ENCODE measurements at places on chromosomes 4 and X.

DNA sequence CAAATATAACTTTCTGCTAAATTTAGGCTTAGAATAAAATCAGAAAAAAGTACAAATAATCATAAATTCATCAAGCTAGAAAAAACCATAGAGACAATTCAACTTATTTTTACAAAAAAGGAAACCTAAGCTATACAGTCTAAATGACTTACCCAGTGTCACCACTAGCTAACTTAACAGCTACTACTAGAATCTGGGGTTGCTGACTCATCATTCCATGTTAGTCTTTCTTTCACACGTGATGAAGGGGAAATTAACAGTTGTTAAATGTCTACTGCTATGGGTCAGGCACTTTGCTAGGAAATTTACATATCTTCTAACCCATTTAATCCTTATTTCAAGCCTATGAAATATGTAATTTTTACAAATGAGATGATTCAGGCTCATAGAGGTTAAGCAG, 349.3 kb upstream of the GALNT7 start:
- DNase-seq = no peak

- DNase-seq = no peak
These were observed 1.3 kb upstream of the JAKMIP1 start for GRCh38 chr4:6201580-6202091.

GRCh38 chr4:107616838-107617389, 103.1 kb downstream of the PAPSS1 start:
- no peak for DNase-seq

- no peak for DNase-seq
These were observed 380.5 kb downstream of the SH2D1A start for GRCh38 chrX:124726881-124727280.

- no peak for DNase-seq
These were observed 158.1 kb upstream of the USP38 start for GRCh38 chr4:143026459-143027170.

- no peak for DNase-seq
These were observed 96.5 kb downstream of the GATB start for GRCh38 chr4:151664289-151664688.

- no peak for DNase-seq
These were observed 97.8 kb downstream of the PARM1 start for GRCh38 chr4:75030649-75031235.

- DNase-seq = no peak
These were observed 555 bp upstream of the PGM2 start for GRCh38 chr4:37825968-37826294.

GRCh38 chr4:151942971-151943370, 182.2 kb upstream of the GATB start:
- no peak for DNase-seq

DNA sequence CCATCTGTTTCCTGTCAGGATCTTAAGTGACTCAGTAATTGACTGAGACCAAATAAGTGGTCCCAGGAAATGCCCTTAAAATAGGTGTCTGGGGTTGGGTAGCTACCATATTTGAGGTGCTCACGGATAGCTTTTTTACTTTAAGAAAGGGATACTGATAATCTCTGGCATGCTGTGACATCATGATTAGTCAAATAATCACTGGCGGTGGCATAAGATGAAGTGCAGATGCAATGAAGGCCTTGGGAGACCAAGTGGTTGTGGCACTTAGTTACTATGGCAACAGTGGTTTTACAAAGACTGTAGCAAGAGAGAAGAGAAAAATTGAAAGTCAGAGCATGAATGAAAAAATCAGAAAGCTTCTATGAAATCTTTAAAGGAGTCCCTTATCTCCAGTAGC, 114.5 kb upstream of the SLIT2 start:
- DNase-seq = no peak

DNA sequence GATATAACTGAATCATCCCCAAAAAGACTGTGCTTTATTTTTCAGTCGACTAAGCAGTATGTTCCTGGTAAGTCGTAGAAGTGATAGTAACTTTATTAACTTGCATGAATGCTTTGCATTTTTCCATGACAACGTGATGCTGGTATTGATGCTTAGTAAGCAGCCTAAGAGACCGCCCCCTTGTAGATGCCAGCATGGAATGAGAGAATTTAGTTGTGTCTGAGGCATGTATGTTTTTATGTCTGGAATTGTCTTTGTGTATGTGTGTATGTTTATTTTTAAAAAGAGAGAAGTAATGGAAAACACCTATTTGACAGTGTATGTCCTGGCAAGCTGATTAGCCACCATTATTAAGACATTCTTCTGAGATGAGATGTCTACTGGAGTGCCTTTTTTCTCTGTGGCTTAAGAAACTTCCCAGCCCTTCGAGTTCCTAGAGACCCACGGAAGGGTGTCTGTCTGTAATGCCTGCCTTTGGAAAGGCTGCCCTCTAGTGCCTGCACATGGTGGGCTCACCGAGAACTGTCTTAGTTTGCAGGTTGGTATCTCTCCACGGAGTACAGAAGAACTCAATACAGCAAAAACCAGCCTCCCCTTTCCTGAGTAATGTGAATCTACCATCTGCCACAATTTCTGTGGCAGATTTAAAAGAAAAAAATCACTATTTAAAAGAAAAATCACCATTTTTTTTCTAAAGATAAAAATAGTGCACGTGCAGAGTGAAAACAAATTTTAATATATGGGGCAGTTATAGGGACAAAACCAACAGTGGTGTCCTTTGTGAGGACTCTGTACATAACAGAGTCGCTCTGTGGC, 85.9 kb downstream of the AASDH start:
- DNase-seq = peak; percentile 22

DNA sequence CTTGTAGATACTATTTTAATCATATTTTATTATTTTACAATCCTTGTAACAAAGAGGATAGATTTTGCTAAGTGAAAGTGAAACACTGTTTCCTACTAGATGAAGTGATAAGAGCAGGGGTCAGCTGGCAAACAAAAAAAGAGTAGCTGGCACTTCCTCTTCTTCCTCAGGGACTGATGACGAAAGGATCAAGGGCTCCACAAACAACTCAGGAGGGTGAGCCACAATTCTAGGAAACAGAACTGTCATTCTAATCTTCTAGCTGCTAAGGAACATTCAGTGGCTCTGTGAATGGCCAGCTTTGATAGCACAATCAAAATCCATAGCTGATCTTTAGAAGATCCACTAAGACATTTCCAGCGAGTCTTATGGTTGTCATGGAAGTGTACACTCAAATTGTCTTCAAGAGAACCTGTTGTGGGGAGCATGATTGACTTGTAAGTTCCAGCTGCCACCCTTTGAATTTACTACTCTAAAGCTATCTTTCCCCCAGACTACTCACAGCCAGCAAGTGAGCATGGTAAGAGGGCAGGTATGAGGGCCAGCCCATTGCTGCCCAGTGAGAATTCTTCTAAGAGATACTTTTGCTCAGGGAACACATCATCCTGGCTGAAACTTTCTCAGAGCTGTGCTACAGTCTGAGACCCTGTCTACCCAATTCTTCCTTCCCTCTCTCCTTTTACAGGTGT, 275.7 kb upstream of the RASGEF1B start:
- no peak for DNase-seq

DNA sequence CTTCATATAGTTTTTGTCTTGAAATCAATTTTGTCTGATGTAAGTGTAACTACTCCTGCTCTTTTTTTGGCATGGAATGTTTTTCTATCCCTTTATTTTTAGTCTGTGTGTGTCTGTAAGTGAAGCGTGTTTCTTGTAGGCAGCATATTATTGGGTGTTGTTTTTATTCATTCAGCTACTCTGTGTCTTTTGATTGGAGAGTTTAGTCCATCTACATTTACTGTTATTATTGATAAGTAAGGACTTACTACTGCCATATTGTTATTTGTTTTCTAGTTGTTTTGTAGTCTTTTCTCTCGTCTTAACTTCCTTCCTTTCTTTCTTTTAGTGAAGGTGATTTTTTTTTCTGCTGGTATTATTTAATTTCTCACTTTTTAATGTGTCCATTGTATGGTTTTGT, 30.5 kb upstream of the TMLHE start:
- no peak for DNase-seq

DNA sequence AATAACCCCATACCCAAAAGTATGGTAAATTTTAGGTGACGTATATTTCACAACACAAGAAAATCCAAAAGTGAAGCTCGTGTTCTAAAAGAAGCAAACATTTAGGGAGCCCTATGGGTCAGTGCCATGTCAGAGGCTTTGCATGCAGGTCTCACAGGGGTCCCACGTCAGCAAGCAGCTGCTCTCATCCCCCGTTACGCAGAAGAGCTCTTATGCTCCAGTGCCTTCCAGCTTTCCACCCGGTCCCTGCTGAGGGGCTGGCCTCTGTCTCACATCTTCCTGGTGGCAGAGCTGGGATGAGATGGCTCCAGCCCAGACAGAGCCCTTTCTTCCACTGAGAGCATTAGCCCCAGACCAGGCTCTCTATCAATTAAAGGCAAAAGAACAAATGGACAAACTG, 82.0 kb downstream of the IRF2 start:
- no peak for DNase-seq

DNA sequence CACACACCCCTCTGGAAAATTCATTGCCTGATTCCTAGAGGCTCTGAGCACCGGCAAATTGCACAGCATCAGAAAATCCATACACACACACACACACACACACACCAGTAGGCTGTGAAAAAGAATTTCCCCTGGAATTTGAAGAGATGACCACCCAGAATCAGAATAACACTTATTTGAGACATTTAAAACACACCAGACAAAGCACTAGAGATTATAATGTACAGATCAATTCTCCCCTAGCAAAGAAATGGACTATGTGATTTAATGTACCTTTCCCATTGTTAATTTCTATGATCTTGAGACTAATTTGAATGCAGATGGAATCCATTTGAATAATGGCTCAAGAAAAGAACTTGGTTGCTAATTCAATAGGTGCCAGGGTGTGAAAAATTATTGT, 399.3 kb downstream of the HNRNPD start:
- no peak for DNase-seq

DNA sequence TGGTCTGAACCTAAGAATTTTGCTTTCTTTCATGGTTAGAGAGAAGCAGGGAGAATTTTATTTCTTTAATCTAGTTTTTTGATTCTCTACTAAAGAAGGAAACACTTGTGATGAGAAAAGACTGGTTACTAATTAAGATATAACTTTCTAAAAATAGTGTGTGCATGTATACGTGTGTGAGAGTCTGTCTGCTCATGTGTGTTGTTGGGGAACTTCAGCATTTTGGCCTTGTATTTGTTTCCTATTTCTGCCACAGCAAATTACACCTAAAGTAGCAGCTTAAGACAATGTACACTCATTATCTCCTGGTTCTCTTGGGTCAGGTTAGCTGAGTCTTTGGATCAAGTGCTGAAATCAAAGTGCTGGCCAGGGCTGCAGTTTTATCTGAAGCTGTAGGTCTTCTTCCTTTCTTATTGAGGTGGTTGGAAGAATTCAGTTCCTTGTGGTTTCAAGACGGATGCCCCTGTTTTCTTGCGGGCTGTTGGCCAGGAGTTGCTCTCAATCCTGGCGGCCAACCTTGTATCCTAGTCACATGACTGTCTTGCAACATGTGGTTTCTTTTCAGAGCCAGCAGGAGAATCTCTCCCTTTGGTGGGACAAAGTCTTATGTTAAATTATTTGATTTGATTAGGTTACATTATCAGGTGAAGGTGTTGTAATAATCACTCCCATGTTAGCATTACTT, 188.4 kb upstream of the CLNK start:
- no peak for DNase-seq

GRCh38 chrX:114582698-114583395, 1.0 kb upstream of the HTR2C start:
- no peak for DNase-seq

DNA sequence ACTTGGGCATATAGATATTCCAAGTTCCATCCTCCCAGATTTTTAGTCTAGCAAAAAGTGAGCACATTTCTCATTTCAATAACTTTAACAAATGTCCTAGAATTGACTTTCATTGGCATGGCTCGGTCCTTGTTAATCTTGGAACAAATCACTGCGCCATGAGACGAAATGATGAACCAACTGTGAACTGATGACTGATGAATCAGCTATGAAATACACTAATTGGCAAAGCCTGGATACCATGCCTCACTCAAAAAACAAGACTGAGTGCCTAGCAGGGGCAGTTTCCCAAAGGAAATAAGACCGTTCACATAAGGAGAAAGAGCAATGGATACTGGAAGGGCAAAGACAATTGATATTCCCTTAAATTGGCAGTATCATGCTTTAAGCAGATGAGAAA, 248.6 kb upstream of the VEGFC start:
- DNase-seq = no peak

DNA sequence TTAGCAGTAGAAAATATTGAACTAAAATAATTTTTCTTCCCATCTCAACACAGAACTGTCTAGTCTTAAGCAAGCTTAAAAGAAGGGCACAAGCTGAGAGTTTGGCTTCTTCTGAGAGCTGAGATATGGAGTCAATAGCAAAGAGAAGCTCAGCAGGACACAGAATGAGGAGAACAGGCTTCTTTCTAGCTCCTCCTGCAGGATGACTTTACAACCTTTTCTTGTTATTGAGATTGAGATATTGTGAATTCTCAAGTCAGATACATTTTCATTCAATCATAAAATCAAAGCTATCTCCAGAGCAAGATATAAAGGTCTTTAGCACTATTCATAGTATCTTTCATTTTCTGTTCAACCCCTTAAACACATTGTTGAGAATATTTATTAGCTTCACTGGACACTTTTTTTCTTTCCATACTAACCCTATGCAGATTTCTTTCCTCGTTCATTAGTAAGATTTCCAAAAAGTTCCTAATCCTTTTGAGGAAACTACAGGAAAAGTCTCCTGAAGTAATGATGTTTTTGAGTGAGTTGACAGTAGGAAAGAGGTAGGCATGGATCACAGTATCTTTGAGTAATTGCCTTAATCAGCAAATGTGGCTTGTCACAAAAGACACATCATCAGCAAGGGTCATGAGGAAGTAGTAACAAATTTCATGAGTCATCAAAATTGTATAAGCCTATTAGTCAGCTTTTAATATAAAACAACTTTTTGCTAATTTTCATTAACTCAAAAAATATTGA, 17.8 kb upstream of the CXCL3 start:
- DNase-seq = no peak

GRCh38 chr4:77376788-77377460, 219.9 kb downstream of the CCNG2 start:
- no peak for DNase-seq

DNA sequence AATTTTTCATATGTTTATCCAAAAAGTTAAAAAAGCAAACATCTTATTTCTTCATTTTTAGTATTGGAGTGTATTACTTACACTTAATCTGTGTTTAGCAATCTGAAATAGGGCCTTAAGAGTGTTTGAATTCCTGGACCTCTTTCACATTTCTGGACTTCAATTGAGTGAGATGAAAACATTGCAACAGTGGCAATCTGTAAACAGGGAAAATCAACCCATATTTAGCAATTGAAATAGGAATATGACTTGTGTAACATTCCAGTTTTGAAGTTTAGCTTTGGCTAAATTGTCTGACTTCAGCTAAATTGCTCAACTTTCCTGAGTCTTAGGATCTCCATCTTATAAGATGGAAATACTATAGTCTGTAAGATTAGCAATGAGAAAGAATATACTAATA, 34.6 kb upstream of the FHL1 start:
- no peak for DNase-seq

DNA sequence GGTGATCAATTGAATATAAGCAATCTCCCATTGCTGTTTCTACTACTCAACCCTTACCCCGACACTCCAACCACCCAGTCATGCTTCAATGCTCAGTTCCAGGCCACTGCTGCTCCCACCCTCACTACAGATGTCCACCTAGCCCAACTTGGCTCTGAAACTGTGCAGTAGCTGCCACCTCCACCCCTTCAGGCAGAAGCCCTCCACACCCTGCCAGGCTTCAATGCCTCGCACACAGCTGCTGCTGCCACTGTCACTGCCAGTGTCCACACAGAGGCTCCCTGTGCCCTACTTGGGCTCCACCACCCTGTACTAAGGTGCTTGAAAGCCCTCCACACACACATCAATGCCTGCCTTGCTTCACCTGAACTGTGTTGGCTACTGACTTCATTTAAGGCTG, 34.6 kb downstream of the LAMTOR3 start:
- DNase-seq = no peak

Measured in stimulated activated CD8-positive, alpha-beta memory T cell treated with anti-CD3 and anti-CD28 coated beads, Interleukin-15, amount 100 ng/mL, for 4 hours (primary cell).